NCI-H1436 (cell line): ENCODE measurements at places on chromosomes 1 and 21.

GRCh38 chr21:37984416-37984815 is 68.2 kb upstream of the KCNJ6 start:
- no peak for DNase-seq

DNA sequence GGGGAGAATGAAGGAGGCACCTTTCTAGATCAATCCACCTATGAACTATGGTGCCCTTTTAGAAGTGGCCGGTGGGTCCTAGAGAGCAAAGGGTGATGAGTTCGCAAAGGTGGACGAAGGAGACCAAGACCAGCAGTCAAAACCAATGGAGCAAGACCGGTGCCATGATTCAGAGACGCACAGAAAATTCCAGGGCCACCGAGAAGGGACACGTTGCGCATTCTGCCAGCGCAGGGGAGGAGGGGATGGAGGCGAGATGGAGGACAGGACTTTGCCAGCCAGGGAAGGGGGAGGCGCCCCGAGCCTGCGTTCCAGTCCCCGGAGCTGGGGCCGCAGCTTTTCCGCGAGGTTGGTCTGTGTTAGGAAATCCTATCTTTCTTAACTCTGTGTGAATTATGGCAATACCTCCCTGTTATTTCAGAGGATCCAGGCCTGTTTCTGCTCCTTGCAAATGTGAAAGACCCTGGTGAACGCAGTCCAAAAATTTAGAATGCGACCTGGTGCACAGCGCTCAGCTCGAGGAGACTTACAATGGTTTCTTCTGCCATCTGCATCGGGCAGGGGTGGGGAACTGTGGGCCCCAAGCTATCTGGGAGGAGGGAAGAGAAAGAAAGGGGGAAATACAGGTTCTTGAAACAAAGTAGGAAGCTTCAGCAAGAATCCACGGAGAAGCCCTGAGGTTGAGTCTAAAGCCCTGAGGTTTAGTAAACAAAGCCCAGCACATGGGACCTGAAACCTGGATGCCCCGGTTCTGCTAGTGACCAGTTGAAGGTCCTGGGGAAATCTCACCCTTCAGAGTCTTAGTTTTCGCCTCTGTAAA is 129.4 kb downstream of the MRPS6 start:
- no peak for DNase-seq

DNA sequence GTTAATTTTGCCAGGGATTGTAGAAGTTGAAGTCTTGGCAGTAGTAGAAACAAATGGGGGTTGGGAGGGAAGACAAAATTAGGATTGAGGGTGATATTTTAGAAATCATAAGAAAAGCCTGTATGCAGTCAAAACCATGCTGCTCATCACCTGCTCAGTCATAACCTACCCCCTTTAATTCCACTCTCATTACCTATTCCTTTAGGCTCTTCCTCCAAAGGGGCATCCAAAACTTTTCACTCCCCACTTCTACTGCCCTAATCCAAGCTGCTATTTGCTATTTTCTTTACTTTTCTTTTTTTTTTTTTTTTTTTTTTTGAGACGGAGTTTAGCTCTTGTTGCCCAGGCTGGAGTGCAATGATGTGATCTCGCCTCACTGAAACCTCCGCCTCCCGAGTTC is 11.5 kb downstream of the H3-3A start:
- DNase-seq: no peak

- DNase-seq: no peak
Measured at GRCh38 chr1:164647211-164647610, 88.2 kb downstream of the PBX1 start.

- no peak for DNase-seq
Measured at GRCh38 chr21:41482301-41482700, 25.7 kb downstream of the TMPRSS2 start.

- DNase-seq: no peak
Measured at GRCh38 chr1:85707267-85707989, 805 bp downstream of the ZNHIT6 start.

DNA sequence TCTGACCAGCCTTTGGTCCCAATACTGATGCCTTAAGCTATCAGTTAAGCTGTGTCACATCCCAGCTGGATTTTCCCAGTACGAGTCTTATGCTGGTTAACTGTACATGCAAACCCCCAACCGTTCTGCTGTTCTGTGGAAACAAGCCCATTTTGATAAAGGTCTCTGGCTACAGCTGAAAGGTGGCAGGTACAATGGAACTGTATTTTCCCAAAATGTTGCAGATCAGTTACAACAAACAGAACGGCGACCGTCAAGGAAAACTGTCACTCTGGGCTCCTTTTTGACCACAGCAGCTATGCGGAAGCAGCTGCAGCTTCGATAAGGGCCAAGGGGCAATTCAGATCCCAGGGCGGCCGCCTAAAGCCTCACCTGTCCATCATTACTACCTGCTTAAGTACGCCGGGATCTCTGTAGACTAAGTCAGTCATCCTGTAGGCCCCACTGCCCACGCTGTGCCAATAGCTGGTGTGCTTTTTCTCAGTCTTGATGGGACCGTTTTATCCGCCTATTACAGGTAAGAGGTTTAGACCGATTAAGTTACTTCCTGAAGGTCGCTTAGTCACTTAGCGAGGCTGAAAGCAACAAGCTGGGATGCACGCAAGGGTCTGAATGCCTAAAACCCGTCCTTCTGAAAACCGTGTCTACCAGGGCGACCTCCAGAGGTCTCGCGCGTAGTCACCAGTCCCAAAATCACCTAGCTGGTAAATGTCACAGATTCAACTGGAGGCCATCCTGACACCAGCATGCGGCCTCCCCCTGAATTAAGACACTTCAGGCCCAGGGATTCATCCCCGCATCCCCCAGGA is 11.1 kb upstream of the RAB42 start:
- DNase-seq: peak; percentile 13

DNA sequence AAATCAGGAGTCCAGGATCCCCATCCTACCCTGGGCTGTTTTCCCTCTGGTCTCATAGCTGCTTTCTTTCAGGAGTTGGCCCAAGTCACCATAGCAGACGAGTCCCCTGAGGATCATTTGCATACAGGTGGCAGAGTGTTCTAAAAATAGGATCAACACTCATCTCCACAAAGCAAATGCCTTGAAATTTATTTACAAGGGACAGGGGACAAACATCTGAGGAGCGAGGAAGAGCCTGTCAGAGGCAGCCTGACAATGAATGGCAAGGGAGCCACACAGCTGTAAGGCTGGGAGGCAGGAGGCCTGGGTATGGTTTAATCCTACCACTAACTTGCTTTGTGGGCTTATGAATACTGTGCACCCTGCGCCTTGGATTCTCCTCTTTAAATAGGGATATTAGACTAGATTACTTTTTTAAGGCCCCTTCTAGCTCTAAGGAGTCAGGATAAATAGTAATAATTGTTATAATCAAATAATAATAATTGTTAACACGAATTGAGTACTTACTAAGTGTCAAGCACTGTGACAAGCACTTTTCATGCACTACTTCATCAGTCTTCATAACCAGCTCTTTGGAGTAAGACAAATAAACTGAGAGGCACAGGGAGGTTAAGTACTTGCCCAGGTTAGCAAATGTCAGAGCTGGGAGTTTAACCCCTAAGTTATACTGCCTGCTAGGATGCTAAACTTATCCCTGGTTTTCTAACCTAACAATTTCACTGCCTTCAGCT is 34.5 kb downstream of the RAB3B start:
- DNase-seq: peak; percentile 96

GRCh38 chr1:74485622-74486021 is 26.8 kb downstream of the LRRC53 start:
- DNase-seq: no peak

GRCh38 chr1:47507881-47508701 is 70.2 kb downstream of the FOXD2 start:
- no peak for DNase-seq

DNA sequence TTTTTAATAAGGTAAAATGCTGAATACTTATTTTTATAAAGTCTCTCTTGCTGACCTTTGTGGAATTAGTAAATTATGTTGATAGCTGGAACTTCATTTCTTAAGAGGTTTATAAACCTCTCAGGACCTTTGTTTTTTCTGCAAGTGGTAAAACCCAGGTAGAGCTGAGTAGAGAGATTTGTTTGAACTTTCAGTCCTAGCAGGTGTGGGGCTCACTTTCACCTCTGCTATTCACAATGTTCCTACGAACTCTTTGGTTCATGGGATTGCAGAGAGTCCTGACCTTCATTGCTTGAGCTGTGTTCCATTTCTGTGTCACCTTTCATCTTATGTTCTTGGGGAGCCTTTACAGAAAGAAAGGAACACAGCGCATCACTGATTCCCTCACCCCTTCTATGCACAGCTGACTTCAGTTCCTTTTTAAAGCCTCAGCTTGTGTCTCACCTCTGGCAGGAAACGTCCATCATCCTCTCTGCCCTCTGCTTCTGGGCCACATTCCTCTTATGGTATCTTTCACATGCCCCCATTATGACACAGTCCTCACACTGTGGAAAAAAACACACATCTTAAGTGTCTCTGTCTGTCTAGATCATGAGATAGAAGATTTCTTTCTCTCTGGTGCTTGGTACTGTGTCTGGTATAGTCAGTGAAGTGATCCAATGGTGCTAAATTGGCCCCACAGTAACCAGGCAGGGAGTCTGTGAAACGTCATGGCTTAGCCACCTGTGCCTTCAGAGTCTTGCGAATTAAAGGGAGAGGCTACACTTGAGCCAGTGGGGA is 262.5 kb upstream of the B3GALT2 start:
- no peak for DNase-seq

GRCh38 chr1:197141575-197141974 is 4.9 kb downstream of the ASPM start:
- no peak for DNase-seq

DNA sequence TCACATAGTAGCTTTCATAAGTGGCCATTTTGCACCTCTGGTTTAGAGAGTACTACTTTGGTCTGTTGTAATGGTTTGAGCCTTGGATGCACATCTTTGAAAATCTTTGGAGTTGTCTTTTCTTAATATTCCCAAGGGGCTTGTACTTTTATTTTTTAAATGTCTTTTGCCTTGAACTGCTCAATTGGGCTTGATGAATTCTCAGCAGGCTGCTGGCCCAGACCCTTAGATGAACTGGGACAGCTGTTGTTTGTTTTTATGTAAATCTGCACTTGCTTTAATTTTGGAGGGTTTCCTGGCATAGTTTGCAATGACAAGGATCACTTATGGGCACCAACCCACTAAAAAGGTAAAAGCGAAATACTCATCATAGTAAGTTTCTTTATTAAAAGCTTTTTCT is 24.9 kb downstream of the NGF start:
- DNase-seq: no peak

DNA sequence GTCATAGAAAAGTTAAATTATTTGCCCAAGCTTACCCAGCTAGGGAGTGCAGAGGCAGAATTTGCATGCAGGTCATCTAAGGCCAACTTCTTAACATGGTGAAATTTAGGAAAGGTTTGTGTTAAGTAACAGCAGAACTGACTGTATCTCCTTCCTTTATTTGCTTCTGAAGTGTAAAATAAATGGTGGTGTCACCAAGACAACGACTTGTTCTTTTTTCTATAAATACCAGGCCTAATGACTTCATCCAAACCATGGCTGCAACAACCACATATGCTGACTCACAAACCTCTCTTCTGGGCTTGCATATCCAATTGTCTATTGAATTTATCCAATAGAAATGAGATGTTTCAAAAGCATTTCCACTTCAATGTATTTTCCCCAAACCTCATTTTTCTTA is 19.1 kb downstream of the COL24A1 start:
- no peak for DNase-seq

DNA sequence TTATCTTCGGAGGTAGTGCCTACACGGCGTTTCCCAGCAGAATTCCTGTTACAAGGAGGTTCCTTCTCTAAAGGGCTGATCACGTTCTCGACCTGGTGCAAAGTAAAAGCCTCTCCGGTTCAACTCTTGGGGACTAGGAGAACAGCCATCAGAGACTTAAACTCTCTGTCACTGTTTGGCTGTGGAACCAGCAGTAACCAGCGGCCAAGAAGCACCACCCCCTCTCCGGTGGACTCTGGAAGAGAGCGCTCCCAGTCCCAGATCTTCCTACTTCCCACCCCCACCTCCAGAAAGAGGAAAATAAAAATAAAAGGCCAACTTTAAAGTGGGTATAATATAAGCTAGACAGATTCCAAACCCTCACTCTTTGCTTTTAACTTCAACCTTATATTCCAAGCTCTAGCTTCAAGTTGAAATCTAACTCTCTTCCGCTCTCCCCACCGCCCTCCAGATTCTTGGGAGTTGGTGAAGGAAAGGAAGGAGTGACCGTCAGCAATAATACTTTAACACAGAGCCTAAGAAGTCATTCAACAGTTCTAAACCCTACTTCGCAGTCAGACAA is 2.9 kb downstream of the BRINP3 start:
- DNase-seq: no peak

GRCh38 chr1:241513378-241513777 is 6.2 kb downstream of the FH start:
- no peak for DNase-seq

GRCh38 chr1:21090463-21090862 is 86.2 kb downstream of the EIF4G3 start:
- no peak for DNase-seq

DNA sequence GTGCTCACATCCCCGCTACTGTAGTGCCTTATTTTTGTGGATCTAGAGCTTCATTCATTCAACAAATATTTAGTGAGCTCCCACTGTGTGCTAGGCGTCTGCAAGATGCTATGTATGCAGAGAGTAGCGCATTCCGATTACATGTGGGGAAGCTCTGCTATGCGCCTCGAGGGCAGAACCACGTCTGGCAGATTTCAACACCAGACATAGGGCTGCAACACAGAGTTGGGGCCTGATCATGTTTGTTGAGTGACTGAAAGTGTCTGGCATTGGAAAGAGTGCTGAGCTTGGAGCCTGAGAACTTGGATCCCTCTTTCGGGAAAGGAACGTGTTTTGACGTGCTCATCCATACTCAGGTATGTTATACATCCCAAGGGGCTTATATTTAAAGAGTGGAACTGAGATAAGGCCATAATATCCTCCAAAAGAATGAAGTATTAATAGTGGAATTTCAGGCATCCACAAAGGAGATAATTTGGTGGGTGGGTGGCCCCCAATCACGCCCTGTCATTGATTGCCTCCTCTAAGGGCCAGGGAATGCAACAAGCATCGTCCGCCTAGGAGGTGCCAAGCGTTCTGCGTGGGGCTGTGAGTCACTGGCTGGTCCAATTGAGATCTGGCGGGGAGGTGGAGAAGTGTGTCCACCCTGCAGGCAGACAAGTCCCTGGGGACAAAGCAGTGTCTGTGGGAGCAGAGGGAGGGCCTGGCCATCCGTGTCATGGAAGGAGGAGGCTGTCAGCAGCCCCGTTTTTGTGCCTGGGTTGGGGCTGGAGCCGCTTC is 62.8 kb upstream of the ZBTB40 start:
- no peak for DNase-seq
